ENCODE measurements at places on chromosomes 2 and 18.

DNA sequence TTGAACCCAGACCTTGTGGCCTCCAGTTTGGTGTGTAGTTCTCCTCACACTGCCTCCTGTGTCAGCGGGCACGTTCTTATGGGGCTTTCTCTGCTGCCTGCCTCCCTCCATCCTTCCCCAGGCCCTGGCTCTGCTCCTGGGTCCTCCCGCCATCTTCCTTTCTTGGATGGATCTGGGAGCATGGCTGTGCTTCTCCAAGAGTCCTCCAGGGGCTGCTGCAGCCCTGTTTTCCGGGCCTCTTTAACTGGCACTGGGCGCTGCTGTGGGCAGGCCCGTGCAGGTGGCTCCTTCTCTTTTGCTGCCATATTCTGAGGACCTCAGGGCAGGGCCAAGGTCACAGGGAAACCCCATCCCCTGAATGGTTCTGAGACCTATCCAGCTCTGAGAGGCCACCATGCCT, 17.8 kb downstream of the THNSL2 start:
- DNase-seq, result no peak

GRCh38 chr18:49250816-49251388, 209.5 kb downstream of the DYM start:
- no peak for DNase-seq

DNA sequence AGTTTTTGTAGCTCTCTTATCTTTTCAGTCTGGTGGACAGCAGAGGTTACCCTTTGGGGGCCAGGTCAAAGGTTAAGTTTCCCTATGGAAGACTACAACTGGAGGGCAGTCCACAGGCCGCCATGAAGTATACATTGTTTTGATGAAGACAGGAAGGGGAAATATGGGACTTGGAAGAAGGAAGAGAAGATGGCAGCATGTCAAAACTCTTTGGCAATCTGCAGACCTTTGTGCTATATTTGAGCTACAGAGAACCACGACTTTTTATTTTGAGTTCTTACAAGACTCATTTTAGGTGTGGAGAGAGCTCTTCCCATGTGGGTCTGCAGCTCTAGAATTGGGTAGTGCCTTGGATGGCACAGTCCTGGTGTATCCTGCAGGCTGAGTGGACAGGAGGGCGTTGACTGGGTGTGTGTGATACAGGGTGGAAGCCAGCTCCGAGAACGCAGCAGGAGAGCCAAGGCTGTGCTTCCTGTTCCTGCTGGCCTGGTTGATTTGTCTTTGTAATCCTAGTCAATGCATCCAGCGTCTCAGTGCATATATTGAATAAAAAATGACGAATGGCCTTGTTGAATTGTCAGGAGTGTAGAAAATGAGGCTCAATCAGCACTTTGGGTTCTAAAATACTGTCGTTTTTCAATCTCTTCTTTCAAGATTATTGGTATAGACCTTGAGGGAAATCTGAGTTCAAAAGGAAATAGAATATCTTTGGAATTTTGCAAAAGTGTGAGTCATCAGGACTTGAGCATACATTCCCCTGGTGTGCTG, 11.5 kb downstream of the ITGA6 start:
- DNase-seq, result no peak

DNA sequence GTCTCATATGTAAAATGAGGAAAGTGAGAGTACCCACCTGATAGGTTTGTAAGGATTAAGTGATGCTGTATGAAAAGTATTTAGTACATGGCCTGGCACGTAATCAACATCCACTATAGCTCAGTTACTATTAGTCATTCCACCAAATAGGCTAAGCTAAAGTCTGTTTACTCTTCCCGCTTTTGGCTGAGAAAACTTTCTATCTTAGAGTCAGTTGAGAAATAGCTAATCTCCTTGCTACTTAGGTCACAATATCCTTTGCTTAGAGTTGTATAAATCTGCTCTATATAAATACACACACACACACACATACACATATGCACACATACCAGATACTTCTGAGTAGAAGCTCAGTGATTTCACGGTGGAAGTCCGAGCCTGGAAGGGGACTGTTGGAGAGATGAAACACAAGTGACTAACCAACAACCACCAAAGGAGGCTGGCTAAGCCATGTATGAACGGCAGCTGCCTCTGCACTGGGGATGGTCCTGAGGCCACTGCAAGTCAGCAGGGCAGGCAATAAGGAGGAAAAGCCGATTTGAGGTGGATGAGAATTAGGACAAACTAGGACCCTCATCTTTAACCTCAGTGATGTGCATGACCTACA, 104.6 kb upstream of the EPHA4 start:
- DNase-seq, result no peak

- peak; percentile 7 for DNase-seq
These were observed 599 bp downstream of the ADAM23 start for GRCh38 chr2:206443735-206444527.

GRCh38 chr18:74050807-74051206, 96.8 kb downstream of the FBXO15 start:
- DNase-seq, result no peak

GRCh38 chr18:22113144-22113844, 56.1 kb upstream of the GATA6 start:
- peak; percentile 81 for DNase-seq

DNA sequence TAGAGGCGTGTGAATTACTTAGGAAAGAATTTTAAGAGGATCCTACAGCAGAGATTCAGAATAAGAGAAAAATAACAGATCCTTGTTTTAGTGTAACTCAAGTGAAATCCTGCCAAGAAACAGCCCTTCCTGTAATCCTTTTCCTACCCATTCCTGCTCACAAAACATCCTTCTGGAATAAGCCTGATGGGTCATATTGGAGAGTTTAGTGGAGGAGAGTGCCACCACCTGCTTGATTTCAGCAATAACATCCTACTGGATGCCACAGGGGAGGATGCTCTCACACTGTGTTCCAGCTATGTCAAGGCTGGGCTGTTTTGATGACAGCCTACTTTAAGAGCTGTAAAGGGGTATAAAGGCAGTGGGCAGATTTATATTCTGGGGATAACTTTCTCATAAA, 54.8 kb upstream of the CCDC178 start:
- no peak for DNase-seq

- no peak for DNase-seq
These were observed 21.1 kb upstream of the MBOAT2 start for GRCh38 chr2:9024575-9024974.

- peak; percentile 15 for DNase-seq
These were observed 23.0 kb upstream of the SMAD2 start for GRCh38 chr18:47953471-47953931.

DNA sequence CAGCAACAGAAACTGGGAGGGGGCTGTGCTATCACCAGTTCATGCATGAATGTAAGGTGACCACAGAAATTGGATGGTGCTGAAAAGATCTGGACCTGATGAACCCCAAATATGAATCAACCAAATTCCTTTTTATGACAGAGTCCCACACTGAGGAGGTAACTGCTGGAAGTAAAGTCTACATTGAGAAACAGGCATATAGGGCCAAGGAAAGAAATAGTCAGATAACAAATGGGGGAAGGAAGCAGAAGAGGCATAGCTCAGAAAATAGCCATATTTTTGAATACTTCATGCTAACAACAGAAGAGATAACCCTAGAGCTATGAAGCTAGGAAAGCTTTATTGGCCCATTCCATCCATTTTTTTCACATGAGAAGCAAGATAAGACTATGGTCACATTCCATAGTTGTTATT, 25.8 kb downstream of the ZC3H6 start:
- DNase-seq, result no peak

DNA sequence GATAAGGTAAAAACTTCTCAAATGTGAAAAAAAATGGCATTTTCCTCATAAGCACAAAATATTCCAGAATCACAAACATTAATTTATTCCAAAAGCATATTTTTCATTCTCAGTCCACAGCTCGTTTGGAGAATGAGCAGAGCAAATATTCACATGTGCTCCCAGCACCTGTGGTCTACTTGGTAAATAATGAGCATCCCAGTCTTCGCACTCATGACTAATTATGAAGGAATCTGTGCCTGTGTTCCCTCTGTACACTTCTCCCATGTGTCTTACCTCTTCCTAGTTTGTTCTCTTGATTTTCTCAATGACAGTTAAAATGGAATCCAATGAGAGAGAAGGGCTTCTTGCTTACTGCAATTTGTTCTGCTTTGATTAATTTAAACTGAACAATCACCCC, 671.0 kb upstream of the SOX11 start:
- DNase-seq, result no peak

DNA sequence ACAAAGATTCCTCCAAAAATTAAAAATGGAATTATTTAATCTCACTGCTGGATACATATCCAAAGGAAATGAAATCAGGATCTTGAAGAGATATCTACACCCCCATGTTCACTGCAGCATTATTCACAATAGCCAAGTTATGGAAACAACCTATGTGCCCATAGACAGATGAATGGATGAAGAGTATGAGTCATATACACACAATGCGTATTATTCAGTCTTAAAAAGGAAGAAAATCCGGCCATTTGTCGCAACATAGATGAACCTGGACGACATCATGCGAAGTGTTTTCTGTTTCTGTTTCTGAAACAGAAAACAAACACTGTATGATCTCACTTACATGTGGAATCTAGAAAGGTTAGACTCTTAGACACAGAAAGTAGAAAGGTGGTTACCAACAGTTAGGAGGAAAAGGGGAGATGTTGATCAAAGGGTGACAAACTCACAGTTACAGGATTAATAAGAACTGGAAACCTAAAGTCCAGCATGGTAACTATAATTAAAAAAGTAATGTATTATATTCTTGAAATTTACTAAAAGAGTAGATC, 87.8 kb upstream of the ERBB4 start:
- DNase-seq, result no peak

GRCh38 chr18:77705301-77705700, 455.7 kb downstream of the GALR1 start:
- no peak for DNase-seq

DNA sequence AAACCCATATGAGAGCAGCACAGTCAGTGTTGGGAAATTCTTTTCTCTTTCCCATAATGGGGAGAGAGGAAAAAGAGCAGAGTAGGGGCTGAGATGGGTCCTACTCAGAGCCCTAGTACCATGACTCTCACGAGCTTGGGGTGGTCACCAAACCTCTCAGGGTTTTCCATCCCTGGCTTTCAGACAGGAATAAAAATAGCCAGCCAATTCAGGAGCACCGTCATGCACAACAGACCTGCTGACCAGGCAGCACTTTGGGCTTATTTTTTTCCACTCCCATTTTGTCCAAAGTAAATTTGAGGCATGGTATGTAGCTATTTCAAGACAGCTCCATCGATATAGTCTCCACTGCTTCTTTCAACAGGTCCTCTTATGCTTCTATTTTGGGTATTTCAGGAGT, 86.4 kb downstream of the TGFA start:
- peak; percentile 16 for DNase-seq

DNA sequence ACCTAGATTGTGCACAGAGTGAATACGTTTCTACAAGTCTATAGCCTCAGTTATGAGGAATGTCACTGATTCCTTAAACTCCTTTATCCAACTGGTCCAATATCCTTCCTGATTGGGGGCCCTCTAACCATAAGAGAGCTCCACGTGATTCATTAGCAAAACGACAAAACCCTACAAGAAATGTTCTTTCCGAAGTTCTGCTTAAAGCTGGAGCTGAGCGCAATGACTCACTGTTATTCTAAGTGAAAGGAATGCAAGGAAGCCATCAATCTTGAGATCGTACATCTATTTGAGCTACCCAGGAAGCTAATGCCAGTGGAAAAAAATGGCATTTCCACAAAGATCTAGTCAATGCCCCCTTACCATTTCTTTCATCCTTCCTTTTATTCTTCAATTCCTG, 354.9 kb upstream of the CDH20 start:
- DNase-seq, result no peak
